Hematopoietic multipotent progenitor cell treated with erythropoietin and hydrocortisone succinate and interleukin-3 and kit ligand, for 17 days (in vitro differentiated cells): ENCODE measurements at places on chromosomes 11 and 22.

GRCh38 chr22:40300884-40301672 is 45.2 kb upstream of the ADSL start:
- DNase-seq: no peak

DNA sequence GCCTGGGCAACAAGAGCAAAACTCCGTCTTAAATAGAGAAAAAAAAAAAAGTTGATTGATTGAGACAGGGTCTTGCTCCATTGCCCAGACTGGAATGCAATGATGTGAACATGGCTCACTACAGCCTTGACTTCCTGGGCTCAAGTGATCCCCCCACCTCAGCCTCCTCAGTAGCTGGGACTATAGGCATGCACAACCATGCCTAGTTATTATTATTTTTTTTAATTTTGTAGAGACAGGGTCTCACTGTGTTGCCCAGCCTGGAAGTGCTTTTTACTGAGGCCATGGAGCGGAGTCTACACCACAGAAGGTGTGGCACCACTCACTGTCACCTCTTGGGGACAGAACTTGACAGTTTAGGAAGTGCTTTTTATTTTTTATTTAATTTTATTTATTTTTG is 17.8 kb downstream of the TRIOBP start:
- DNase-seq: no peak

DNA sequence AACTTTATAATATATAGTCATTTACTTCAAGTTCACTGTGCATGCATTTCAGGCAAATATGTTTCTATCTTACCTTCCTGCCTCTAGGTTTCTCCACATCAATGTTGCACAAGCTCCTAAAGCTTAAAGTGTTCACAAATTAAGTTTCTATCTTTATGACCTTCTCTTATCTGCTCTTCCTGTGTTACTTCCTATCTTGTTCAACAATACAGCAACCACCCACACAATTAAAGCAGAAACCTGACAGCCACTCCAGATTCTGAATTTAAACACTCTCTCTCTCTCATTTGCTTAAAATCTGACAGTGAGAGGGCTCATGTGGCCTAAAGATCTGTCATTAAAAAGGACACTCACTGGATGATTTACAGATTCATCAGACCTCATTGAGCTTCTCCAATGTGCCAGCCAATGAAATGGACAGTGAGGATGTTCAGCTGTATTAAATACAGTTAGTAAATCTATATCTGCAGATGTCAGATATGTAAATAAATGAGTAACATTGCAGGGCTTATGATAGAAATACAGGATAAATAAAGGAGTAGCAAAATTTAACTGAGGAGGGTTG is 10.9 kb downstream of the PDGFD start:
- DNase-seq: no peak

DNA sequence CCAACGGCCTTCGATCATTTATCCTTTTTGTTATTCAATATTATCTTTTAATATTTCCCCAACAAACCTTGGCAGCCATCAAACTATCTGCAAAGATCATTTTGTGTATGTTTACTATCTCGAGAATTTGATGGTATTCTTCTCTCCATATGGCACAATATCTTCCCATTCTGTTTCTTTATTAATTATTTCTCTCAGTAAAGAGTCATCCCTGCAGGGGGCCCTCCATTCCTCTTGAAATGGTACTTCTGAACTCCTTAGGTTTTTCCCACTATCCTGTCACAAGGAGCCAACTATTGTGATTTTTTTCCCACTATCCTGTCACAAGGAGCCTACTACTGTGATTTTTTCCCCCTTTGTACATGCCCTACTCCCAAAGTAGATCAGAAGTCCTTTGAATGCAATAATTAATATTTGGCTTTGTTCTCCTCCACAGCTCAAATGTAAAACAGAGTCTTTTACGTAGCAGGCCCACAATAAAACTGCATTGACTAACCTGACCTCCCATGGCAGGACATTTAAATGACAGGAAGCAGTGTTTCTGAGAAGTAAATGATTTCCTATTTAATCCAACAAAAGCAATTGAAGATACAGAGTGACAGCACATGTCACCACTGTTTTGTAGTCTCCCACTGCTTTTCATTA is 43.3 kb downstream of the PDGFD start:
- no peak for DNase-seq

DNA sequence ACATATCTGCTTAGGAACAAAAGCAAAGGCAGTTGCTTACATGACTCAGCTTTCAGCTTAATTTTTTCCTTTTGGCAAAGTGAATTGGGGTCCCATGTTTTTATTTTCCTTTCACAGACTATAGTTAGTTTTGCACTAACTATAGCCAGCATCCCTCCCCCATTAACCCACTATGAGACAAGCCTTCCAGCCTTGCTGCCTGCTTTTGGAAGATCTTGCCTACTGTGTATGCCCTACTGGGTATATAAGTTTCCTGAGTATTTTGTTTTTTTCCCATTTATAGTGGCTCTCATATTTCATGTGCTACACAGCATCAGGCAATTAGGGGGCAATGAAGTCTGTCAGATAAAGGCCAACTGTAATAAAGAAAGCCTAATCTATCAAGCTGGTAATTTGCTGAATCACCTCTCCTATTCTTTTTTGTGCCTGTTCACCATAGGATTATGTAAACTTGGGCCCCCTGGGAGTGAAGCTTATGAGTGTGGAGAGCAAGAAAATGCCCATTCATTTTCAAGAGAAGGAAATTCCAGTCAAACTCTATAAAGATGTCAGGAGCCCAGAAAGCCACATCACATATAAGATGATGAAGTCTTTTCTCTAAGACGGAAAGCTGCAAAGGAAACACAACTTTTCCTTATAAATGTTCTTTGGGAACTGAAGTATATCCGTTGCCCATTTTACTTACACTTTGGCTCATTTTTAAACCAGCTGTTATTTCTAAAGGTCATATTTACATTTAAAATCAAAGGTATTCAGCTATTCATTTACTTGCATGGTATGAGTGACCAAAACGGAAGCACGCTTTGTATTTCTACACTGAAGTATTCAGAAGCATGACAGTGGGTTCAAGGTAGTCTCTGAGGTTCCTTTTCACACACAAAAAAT is 64.0 kb downstream of the CCDC83 start:
- DNase-seq: no peak

GRCh38 chr11:129778877-129779276 is 36.8 kb upstream of the TMEM45B start:
- no peak for DNase-seq

DNA sequence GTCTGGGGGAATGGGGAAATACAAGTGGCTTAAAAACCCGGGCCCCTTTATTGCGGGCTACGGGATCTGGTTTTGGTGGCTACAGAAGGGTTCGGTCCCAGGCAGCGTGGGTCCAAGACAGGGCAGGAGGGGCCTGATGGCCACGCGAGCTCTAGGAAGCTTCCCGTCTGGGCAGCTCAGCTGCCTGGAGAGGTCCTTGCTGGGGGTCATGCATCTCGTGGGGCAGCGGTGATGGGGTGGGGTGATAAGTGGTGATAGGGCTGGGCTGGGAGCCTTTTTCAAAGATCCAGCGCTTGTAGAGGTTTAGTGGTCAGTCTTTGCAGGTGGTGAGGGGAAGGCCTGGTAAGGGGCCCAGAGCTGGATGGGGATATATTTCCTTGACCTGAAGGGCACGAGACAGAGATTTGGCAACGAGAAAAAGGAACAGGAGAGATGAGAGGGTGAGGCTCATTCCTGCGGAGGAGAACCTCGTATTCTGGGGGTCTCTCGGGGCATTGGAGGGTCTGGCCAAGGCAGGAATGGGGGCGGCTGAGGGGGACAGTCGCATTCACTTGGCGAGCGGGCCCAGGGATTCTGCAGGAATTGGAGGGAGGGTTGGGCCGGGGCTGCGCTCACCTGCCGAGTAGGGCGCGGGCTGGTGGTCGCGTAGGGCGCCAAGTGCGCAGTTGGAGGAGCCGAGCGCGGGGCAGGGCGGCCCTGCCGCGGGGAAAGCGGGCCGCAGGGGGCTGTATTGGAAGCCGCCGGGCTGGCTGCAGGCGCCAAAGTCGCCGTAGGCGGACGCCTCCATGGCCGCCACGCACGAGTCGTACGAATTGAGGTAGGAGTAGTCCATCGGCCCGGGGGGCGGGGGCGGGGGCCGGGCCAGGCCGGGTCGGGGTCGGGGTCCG is 560 bp downstream of the PHOX2A start:
- no peak for DNase-seq

DNA sequence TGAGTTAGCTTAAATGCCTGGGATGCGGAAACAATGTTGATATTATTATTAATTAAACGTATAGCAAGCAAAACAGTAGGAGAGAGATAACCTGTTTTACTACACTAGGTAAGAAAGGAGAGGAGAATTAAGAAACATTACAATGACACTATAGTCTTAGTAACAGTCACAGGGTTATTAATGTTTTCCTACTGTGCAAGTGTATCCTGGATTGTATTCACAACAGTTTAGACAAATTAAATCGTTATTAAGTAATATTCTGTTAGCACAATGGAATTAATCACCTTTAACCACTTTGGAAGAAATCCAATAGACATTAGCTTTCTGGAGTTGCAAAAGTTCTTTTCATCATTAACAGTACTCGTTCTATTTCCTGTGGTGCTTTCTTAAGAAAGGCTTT is 3.4 kb downstream of the FAM181B start:
- DNase-seq: no peak

- DNase-seq: no peak
Measured at GRCh38 chr11:96200243-96200642, 142.8 kb downstream of the MAML2 start.
